ENCODE measurements at places on chromosomes 3 and 15.

GRCh38 chr3:12138044-12138443 is 20.7 kb downstream of the TIMP4 start:
- no peak for DNase-seq

- no peak for DNase-seq
Observed at GRCh38 chr3:41418961-41419691, 219.8 kb downstream of the CTNNB1 start.

DNA sequence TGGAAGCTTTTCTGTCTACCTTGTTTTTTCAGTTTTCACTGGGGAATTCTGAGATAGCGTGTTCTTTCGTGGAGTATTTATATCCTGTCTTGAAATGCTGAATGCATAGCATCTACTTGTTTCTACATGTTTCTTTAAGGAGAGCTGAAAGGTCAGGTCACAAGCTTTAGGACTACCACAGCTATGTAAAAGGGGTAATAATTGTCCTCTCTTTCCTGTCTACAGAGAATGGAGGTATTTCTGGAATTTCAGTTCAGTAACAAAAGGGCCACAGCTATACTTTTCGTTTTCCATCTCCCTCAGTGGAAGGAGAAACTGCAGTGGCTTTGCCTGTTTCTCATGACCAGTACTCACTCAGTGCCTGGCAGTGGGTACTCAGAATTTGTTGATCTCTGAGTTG is 4.7 kb downstream of the INAFM2 start:
- DNase-seq: no peak

DNA sequence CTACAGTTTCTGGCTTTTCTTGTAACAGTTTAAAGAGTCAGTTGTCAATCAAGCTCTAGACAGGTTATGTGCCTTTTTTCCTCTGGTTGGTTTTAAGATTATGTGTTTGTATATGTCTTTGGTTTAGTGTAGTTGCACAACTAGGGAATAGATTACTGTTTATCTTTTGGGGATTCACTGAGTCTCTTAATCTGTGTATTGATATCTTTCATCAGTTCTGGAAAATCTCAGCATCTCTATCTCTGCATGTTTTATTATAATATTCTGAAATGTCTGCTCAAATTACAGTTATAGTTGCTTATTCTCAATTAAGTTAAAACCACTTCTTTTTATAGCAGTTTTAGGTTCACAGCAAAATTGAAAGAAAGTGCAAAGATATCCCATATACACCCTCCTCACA is 14.3 kb downstream of the DUT start:
- DNase-seq: no peak

- no peak for DNase-seq
Observed at GRCh38 chr3:99833617-99834205, 16.0 kb downstream of the CMSS1 start.

GRCh38 chr15:29820394-29821154 is 1.7 kb downstream of the TJP1 start:
- no peak for DNase-seq

DNA sequence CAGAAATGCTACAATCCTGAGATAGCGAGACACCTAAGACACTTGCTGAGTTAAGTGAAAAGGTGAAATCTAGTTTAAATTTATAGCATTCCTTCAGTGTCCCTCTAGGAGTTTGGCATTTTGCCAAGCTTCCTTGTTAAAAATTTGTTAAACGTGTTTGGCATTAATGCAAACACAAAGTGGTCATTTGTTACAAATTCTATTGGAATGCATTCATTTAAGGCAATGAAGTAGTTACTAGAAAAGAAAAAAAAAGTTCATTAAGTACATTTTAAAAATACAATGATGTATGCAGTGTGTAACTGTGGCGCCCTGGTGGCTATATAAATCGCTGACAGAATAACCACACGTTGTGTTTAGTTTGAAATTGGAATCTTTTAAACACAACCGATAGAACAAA is 31.3 kb upstream of the WNT5A start:
- no peak for DNase-seq

- no peak for DNase-seq
Observed at GRCh38 chr3:134320749-134321148, 53.5 kb downstream of the AMOTL2 start.

GRCh38 chr3:23835802-23836201 is 30.0 kb downstream of the UBE2E1 start:
- DNase-seq: no peak

DNA sequence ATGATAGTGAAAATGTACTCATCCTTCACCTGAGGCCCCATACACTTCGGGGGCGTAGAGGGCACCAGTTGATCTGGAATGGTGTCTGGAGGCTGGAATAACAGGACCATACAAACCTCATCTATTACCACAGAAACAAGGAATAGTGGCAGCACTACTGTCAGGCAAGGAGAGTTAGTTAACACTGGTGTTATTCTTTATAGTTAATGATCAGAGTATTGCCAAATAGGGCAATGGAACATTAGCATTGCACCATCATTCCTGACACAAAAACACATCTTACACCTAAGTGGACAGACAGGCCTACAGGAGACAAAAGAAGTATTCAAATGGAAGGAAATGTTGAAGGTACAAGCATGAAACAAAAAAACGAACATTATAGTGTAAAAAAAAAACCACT is 137.0 kb upstream of the UBP1 start:
- no peak for DNase-seq

GRCh38 chr3:146912241-146913015 is 307.3 kb upstream of the PLSCR5 start:
- DNase-seq: no peak

DNA sequence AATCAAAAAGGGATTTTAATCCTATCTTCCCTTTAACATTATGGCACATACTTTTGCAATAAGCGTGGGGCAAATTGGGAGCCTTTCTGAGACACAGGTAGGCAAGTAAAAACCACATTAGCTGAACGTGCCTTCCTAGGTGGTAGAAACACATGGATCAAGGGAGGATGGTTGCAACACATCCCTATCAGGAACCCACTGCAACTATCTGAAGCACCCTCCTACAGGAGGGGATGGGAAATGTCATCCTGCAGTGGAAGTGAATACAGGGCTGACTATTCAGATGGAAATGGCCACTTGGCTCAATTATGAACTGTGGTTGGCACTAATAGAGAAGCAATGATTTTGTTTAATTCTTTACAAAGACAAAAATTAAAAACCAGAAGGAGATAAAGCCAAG is 826.3 kb downstream of the FHIT start:
- DNase-seq: no peak

DNA sequence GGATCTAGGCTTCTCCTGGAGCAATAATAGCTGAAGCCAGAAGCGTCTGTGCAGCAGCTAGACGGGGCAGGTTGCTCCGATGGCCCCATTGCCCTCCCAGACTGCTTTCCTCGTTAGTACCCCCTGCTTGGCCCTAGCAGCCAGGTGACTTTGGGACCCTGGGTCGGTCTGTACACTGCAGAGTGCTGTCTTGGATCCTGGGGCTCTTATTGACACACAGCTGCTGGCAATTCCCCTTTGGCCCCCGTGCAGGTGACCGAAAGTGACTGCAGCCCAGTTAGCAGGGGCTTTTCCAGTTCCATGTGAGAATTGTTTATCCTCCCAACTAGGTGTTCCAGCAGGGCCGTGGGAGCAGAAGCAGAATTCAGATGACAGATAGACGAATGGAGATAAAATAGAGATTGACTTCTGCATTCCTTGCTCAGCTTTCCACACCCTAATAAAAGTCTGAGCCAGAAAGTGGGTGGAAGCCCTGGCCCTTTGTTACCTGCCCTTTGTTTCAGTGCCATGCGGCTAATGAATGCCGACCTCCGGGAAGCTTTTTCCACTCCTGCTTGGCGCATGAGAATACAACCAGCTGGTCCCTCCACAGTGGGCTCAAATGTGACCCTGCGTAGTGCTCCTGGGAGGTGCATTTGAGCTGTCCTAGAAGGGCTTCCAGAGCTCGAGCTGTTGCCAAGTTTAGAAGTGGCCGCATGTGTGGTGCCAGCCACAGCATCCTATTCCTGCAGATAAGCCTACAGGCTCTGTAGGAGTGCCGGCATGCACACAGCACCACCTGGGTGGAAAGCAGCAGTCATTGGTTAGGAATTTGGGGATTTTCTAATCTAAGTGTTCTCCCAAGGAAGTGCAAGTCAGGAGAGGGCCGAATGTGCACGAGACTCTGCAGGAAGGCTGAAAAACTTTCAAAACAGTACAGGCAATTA is 94.4 kb downstream of the SLCO3A1 start:
- DNase-seq: no peak

- no peak for DNase-seq
Observed at GRCh38 chr15:39857132-39857531, 62.9 kb downstream of the GPR176 start.

Measured in hypothalamus (tissue), 51 donors.